EL (cell line): ENCODE measurements at places on chromosomes 11 and 22.

- DNase-seq, result no peak
Measured at GRCh38 chr11:83147895-83148294, 9.0 kb upstream of the PCF11 start.

DNA sequence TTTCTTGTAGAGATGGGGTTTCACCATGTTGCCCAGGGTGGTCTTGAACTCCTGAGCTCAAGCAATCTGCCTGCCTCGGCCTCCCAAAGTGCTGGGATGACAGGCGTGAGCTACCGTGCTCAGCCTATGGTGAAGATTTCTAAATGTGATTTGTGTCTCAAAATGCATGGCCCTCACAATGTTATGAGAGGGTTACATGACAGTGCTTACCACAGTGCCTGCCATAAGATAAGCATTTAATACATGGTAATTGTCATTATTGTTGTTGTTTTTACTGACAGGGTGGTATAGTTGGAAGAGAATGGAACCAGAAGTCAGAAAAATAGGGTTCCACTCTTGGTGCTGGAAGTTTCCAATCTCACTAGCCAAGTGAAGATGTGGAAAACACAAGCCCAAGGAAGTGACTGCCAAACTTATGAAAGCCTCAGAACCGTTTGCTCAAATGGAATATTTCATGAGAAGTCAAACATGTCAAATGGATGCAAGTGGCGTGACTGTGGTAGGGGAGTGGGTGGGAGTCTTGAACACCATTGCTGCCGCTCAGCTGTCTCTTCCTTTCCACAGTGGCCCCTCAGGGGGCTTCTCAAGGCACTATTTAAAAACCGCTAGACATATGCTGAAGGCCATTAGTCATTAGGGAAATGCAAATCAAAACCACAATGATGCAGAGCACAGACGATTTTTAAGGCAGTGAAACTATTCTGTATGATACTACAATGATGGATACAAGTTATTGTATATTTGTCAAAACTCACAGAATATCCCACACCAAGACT is 29.1 kb upstream of the LMO2 start:
- peak; percentile 34 for DNase-seq

DNA sequence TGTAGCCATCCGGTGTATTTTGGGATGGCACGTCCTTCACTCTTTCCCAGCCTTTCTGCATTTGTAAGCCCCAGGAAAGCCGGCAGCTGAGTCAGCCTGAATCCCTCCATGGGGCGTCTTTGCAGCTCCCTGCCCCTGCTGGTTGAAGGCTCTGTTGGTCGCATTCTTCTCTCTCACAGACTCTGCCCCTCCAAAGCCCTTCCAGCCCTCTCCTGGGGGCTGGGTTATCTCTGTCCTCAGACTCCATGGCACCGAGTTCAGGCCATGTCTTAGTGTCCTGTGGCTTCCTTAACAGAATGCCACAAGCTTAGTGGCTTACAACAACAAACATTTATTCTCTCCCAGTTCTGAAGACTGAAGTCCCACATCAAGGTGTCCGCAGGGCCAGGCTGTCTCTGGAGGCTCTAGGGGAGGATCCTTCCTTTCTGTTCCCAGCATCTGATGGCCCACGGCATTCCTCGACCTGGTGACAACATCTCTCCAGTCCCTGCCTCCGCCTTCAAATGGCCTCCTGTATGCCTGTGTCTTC is 62.2 kb downstream of the BCR start:
- peak; percentile 25 for DNase-seq

DNA sequence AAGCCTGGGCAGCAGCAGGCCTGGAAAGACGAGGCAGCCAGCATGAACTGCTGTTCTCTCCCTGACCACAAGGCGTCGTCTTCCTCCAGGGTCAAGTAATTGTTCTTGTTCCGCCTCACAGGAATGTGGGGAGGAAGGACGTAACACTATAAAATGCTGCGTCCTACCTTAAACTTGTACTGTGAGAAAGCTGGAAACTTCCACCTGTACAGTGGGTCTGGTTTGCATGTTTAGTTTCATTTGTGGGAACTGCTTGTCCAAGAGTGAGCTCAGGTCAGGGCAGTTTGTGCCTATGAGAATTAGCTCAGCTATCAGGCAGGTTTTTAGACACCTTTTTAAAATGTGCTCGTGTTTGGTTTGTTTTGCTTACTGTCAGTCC is 55.2 kb downstream of the PANX1 start:
- peak; percentile 23 for DNase-seq

GRCh38 chr11:117380676-117381075 is 53.0 kb downstream of the CEP164 start:
- no peak for DNase-seq

DNA sequence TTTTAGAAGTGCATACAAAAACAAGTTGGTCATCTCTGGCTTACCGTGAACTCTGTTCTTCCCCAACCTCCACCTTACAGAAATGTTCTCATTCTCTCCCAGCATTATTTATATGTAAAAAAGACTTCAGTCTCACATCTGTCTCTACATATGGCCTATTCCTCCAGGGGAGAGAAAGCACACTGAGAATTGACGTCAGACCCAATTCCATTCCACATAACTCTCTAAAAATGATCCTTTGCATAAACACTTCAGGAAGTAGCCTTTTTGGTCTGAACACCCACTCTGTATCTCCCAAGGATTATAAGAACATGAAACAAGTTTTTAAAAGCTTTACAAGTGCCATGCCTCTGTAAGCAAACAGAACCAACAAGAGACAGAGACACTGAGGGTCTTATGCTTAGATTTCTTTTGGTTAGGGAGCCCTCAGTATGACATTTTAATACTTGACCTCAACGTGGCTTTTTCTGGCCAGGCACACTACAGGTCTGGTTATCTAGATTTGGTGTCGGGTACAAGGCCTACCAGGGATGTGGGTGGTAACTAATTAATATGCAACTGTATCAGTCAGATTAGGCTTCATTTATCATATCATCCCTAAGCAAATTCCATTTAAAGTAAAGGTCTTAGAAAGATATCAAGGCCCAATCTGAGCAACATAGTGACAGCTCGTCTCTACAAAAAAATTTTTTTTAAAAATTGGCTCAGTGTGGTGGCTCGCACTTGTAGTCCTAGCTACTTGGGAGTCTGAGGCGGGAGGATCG is 48.5 kb upstream of the PPP2R1B start:
- DNase-seq, result peak; percentile 63

GRCh38 chr22:23912293-23912903 is 18.2 kb downstream of the MIF start:
- DNase-seq, result no peak

GRCh38 chr11:117704395-117705100 is 92.5 kb downstream of the DSCAML1 start:
- DNase-seq, result no peak

DNA sequence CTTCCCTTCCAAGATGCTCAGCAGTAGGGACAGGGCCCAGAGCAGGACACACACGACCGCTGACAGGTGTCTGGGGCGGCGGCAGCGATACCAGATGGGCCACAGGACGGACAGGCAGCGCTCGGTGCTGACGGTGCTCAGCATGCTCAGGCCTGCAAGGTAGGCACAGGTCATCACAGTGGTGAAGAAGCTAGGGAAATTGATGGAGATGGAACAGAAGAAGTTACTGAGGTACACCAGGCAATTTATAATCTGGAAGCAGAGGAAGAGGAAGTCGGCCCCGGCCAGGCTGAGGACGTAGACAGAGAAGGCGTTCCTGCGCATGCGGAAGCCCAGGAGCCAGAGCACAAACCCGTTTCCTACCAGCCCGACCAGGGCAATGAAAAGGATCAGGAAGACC is 4.6 kb downstream of the MRGPRX2 start:
- no peak for DNase-seq

GRCh38 chr11:933142-933851 is 7.6 kb downstream of the AP2A2 start:
- DNase-seq, result no peak

DNA sequence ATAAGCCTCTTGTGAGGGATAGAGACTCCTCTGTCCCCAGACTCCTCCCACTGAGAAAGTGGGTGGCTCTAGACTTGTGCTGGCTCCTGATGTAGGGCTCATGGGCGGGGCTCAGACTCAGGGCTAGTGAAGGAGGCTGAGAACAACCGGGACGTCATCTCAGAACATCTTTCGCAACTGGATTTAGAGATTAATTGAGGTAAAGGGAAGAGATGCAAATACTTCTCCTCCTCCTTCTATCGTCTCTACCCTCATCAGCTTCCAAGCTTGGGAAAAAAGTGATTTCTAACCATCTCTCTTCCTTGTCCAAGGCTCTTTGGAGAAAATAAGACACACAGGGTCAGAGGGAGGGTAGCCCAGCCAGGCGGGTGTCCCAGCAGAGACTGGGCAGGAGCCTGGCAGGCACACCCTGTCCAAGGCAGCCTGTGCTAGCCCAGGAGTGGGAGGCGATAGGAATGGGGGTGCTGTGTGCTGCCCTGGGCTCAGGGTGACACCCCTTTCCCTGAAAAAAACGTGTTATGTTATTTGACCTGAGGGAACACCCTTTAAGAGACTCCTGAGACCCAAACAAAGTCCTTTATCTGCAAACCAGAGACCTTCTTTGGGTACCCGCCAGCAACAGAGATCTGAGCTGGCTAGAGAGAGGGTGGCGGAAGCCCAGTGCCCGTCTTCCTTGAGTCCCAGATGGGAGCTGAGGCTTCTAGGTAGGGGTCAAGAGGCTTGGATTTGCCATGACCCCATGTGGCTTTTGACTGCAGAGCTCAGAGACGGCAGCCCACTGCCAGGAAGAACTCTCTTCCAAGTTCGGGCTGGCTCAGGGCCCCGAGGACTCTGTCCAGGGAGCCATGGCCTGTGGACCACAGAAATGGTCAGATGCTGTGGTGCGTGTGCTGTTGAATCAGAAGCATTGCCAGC is 160.9 kb downstream of the ADAMTS15 start:
- DNase-seq, result no peak

GRCh38 chr11:50423208-50423607 is 390.5 kb downstream of the OR4C45 start:
- DNase-seq, result no peak

GRCh38 chr11:47509077-47509536 is 43.8 kb downstream of the CELF1 start:
- no peak for DNase-seq

DNA sequence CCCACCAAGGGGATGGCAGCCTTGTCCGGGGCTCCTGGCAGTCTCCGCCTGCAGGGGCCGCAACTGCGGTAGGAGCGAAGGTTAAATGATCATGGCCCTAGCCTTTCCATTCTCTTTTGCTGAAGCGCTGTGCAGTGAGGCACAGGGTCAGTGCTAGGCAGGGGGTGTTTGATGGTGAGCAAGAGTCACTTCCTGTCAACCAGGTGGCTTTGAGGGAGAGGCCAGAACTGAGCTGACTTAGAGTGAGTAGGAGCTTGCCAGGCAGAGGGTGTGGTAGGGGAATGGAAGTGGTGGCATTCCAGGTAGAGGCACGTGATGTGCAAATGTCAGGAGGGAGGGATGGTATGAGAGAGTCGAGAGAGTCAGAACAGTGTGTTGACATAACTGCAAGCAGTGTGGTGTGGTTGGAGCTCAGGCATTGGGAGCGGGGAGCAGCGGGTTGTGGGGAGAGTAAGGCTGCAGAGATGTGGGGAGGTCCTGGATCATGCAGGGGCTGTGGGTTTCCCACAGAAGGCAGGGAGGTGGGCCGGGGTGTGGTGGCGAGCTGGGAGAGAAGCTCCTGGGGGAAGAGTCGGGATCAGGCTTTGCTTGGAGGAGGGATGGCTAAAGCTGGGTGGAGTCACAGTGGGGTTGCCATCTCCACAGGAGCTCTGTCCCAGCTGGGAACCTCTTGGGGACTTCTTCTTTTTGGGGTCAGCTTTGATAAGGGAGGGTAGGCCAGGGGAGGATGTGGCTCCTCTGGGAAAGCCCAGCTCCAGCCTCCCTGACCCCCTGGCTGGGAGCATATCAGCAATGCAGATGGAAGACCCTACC is 33.3 kb downstream of the AMPD3 start:
- no peak for DNase-seq

- DNase-seq, result peak; percentile 21
Measured at GRCh38 chr11:23502826-23503225, 642.6 kb upstream of the CCDC179 start.

DNA sequence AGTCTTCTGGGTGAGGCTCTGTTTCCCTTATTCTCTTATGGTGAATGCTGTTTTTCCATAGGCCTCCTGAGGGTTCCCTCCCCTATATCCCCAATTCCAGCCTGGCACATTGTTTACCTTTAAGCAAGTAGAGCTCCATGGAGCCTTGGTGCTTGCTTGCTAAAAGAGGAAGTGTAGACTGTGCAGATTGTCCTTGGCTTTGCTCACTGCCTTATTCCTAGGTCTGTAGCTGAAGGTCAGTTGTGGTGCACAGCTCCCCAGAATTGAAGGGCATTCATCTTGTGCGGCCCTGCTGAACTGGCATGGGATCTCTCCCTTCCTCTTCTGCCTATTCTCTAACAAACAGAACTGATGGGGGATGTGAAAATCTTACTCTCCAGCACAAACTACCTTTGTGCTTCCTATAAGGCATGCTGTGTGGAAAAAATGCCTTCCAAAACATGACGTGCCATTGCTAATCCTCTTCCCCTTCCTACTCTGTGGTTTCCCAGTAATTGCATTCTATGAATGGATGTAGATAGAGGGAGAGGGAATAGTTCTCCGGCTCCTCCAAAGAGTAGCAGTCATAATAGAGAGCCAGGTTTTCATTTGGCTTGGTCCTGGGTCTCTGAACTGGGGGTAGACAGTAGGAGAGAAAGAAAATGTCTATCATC is 34.2 kb upstream of the PLET1 start:
- no peak for DNase-seq

DNA sequence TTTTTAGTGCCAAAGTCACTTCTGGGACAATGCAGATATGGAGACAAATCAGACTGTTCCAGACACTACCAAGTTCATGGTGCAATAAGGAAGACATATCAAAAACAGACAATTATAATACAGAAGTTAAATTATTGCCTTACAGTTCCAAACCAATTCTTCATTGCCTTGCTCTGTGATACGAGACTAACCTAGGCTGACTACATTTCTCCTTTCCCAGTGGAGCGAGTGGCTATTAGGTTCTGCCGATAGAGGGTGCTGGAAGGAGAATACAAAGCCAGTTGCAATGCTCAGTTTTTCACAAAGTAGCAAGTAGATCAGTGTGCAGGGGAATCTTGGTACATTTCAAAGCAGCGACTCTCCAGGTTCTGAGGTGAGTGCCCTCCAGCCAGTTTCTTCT is 67.8 kb downstream of the FAM168A start:
- DNase-seq, result no peak

DNA sequence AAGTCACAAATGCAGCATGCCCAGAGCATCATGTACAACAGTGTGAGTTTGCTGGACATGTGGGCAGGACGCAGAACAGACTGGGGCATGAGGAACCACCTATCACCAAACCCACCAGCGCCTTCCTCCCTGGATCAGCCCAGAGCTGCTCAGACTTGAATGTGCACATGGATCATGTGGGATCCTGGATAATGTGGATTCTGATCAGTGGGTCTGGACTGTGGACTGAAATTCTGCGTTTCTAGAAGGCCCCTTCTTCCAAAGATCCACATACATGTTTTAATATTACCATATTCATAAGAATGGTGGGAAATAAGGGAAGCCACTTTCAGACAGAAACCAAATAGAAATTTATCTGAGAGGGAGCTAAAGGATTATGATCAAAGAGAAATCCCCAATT is 85.6 kb upstream of the VPREB1 start:
- no peak for DNase-seq

- peak; percentile 36 for DNase-seq
Measured at GRCh38 chr11:126282361-126282735, 545 bp upstream of the TIRAP start.

- peak; percentile 48 for DNase-seq
Measured at GRCh38 chr11:612201-612960, 3.4 kb downstream of the IRF7 start.
